Fibroblast of the conjunctiva (primary cell): ENCODE measurements at places on chromosomes 4 and X.

DNA sequence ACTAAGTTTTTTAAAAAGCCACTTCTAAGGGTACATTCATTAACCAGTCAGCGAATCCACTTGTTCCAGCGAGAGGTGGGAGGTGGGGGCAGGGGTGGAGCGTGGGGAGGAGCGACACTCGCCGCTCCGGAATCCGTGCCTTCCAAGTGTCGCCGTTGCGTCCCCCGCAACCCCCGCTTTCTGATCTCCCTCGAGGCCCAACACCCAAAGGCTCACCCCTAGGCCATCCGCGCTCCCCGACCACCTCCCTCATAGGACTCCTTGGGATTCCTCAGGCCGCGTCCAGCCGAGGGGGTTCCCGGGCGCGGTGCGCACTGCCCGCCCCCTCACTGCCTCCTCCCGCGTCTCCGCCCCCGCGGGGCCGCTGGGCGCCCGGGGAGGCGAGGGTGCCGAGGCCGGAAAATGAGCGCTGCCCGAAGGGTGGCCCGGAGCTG lies 108.1 kb upstream of the STOX2 start:
- DNase-seq, result no peak

- no peak for DNase-seq
Observed at GRCh38 chr4:68797048-68797447, 18.7 kb upstream of the UGT2B10 start.

DNA sequence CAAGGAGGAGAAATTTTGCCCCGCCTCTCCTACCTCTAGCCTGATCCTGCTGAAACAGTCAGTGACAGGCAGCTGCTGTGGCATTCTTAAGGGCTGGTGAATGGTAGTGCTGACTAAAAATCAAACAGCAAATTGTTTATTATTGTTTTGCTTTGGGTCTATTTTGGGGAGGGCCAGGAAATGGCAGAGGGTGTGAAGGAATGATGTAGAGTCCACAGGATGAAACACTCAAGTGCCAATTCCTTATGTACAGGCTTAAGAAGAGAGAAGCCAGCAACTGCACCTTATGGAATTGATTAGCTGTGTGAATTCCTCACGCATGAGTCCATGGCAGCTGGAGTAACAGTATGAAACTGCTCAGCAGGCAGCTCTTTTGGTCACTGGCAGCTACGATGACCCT lies 39.7 kb downstream of the VEGFC start:
- DNase-seq, result peak; percentile 93

- DNase-seq, result no peak
Observed at GRCh38 chrX:118853596-118853995, 30.0 kb downstream of the ZCCHC12 start.

- DNase-seq, result no peak
Observed at GRCh38 chr4:127748957-127749356, 18.8 kb downstream of the SLC25A31 start.

- DNase-seq, result no peak
Observed at GRCh38 chr4:102594000-102594399, 92.8 kb downstream of the NFKB1 start.

GRCh38 chr4:1285790-1286553 lies 3.7 kb upstream of the MAEA start:
- no peak for DNase-seq

DNA sequence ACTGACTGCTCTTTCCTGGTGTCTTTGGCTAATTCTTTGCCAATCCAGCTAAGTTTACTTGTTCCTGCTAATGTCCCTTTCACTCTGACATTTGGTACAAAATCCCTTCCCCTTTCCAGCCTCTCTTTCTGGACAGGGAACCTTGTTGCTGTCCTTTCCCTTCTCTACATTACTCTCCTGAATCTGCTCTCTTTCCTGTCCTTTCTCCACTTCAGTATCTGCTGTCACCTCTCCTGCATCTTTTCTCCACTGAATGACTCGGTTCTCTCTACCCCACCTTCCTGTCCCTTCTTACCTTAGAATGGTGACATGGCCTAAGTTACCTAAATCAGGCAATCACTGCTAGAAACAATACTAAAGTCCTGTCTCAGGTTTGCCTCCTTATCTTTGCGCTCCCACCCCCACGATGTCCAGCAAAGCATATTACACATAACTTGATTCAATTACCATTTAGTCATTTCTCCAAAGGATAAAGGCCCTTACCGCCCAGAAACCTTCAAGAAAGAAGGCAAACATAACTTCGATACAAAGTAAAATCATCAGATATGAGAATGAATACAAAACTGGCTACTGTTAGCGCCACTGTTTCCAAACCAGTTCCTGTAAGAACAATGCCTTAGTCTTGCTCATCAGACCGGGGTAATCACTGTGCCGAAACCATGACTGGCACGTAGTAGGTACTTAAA lies 890 bp downstream of the BOD1L1 start:
- no peak for DNase-seq

DNA sequence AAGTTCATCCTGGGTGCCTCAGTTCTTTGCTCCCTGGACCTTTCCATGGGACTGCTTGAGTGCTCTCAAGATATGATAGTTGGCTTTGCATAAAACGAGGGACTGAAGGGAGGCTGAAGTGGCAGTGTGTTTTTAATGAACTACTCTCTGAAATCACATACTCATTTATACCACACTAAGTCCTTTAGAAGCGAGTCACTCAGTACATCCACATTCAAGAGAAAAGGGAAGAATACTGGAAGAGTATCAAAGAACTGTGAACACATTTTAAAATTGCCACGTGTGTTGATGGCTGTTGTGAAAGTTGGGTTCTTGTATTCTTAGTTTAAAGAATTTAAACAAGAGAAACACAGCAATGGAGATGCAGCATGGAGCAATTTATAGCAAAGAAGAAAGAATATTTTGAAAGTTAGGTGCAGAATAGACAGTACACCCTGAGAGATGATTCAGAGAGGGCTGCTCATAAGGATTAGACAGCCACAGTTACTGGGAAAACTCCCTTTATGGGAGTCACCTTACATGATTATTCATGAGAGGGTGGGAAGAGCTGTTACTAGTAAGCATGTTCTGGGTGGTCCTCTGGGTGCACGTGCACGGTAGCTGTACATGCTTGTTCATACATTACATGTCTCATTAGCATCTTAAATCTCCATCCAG lies 380.7 kb downstream of the ADGRL3 start:
- no peak for DNase-seq

- DNase-seq, result no peak
Observed at GRCh38 chr4:498328-498904, 540 bp downstream of the ZNF721 start.

DNA sequence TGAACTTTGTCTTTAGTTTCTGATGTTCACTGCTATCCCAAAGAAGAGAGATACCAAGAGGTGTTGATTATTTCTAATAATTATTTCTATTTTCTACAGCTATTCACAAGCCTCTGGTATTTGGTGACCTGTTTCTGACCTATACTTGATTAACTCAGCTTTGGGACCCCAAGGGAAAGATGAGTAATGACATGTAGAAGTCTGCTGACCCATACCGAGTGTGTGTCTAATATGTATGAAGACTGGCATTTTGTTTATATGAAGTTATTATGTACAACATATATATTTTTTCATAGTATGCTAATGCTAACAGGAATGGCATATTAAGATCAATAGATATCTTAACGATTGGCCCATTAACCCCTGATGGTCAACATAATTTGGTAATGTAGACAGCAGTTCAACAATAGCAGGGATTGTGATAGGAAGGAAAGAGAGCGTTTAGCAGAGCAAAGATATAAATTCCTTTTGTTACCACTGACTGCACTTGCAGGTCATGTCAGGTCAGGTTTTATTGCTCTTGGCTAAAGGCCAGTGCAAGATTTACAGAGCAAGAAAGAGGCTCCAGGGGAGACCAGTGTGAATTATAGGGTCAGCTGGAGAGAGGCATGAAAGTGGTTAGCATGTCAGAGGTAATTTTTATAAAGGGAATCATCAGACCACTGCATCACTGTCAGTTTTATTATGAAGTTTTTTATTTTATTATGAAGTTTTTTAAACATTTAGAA lies 94.7 kb upstream of the DIPK2B start:
- DNase-seq, result peak; percentile 9

DNA sequence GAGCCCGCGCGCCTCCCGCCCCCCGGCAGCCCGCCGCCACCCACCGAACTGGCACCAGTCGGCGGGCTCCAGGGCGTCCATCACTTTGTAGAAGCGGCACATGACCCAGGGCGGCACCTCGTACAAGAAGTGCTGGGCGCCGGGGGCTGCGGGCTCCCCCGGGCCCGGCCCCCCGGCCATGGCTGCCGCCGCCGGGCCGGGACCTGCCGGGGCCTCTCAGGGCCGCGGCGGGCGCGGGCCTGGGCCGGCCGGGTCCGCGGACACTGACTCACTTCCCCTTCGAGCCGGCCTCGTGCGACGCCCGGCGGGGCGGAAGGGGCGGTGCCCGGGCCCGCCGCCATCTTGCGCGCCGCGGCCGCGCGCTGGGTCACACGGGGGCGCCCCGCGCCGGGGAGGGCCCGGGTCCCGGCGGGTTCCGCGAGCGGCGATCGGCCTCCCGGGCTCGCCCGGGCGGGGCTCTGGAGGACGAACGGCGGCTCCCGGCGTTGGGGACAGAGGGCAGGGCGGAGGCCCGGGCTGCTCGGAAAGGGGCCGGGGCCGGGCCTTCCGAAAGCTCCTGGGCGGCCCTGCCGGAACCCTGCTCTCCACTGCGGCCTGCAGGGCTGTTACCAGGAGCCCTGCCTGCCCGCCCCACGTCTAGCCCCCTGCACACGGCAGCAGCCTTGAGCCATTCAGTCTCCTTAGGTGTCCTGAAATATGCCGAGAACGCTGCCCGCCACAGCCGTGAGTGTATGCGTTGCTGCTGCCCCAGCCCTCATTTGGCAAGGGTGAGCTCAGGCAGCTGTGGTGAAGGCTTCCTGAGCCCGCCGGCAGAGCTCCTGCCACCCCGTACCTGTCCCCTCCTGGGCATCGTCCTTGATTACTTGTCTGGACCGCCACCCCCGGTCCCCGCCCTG lies at the start of gene IRAK1:
Gene IRAK1, minus strand, starts transcription at position 270 of the 896 bp plus-strand sequence. Its CDS starts 90 bp downstream, at position 180.
- no peak for DNase-seq

DNA sequence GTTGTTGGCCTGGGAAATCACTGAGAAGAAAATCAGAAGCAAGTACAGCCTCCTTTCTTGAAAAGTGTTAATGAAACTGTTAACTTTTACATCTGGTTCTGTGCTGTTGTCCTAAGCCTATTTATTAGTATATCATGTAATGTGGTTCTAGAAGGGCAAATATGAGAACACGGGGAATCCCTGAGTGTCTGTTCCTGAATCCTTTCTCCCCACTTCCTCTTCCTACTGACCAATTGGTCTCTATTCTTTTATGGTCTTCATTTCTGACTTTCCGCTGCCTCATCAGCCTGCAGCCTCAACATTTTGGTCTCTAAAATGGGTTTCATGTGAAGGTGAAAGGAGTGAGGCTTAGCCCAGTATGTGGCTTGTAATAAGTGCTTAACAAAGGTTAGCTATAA lies 159.9 kb upstream of the MAMLD1 start:
- no peak for DNase-seq

GRCh38 chr4:24594887-24595286 lies 10.5 kb upstream of the DHX15 start:
- DNase-seq, result peak; percentile 51

- DNase-seq, result no peak
Observed at GRCh38 chr4:132332932-132333723, 816.0 kb upstream of the PCDH10 start.

DNA sequence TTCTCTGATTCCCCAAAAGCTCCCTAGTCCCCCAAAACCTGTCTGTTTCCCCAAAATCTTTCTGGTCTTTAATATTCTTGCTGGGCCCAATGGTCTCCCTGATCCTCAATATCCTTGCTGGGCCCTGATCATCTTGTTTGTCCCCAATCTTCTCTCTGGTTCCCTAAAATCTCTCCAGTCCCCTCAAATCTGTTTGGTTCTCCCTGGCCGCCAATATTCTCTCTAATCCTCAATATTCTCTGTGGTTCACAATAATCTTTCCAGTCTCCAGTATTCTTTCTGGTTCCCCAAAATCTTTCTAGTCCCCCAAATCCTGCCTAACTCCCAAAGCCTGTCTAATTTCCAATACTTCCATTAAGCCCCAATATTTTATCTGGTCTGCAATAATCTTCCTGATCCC lies 18.5 kb downstream of the P2RY8 start:
- no peak for DNase-seq

DNA sequence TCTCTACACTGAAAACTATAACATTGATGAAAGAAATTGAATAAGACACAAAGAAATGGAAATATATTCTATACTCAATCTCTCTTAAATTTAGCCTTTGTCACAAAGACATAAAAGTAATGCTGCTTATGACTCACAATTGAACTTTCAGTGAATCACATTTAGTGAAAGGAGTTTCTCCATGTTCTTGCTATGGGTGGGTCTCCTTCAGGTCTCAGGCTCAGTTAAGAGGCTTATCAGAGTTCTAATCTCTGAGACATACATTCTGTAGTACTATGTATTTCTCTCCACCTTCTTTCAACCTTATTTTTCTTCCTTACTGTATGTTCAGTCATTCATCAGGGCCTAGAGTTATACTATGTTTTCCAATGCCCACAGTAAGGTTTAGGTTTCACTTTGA lies 220.9 kb downstream of the DTHD1 start:
- DNase-seq, result no peak

DNA sequence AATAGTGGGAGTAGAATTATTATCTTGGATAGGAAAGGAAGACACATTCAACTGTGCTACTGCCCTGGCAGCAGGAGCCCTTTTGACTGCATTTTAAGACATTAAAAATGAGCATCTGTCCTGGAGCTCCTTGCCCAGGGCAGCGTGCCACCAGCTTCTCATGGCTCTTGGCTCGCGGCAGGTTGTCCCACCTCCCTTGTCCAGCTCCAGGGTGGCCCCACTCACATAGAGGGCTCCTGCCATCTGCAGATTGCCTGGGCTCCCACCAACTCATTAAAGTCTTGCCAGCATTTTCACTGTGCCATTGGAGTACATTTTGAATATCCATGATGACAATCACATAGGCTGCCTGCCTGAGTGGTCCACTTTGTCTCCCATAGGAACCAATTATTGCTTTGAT lies 27.0 kb downstream of the CLCN4 start:
- no peak for DNase-seq

- no peak for DNase-seq
Observed at GRCh38 chr4:68349279-68349648, 626 bp downstream of the YTHDC1 start.

GRCh38 chr4:152189451-152190179 lies 346.3 kb downstream of the FBXW7 start:
- DNase-seq, result no peak

GRCh38 chrX:10450229-10450958 lies 170.0 kb downstream of the MID1 start:
- DNase-seq, result peak; percentile 72

- DNase-seq, result no peak
Observed at GRCh38 chr4:153579872-153580271, 104.2 kb upstream of the TLR2 start.

DNA sequence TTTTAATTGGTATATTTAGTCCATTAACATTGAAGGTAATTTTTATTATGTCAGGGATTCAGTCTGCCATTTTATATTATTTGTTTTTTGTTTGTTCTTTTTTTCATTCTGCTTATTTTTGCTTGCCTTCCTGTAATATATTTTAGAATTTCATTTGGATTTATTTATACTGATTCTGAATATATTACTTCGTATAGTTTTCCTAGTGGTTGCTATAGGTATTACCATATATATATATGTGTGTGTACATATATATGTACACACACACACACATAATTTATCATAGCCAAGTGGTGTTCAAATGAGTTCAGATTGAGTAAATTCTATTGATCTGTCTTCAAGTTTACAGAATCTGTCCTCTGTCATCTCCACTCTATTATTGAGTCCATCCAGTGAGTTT lies 11.2 kb downstream of the CITED1 start:
- no peak for DNase-seq
